Stimulated activated CD4-positive, alpha-beta T cell treated with anti-CD3 and anti-CD28 coated beads, Interleukin-1b, Interleukin-23, amount 100 ng/mL, for 1 hour (primary cell): ENCODE measurements at places on chromosomes 13 and 19.

DNA sequence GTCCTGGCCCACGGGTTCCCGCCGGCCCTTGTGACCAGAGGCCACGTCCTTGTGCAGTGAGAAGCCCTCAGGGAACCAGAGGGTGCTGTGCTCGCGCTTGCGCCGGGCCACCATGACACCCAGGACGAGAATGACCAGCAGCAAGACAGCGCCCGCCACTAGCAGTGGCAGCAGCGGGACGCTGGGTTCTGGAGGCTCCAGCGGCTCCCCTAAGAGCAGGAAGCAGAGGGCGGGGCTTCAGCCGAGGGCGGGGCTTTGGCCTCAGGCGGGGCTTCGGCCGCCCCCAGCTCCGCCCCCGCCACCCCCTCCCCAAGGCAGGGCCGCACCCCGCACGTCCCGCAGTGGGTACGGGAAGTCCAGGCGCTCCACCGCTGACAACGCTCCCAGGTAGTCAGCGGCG is 30.4 kb downstream of the NOTCH3 start:
- DNase-seq, result no peak

- no peak for DNase-seq
Measured at GRCh38 chr13:52025475-52026245, 1.2 kb downstream of the UTP14C start.

GRCh38 chr19:1861599-1862031 is 1.8 kb downstream of the KLF16 start:
- DNase-seq, result no peak

GRCh38 chr13:98105929-98106336 is 37.0 kb upstream of the FARP1 start:
- no peak for DNase-seq

DNA sequence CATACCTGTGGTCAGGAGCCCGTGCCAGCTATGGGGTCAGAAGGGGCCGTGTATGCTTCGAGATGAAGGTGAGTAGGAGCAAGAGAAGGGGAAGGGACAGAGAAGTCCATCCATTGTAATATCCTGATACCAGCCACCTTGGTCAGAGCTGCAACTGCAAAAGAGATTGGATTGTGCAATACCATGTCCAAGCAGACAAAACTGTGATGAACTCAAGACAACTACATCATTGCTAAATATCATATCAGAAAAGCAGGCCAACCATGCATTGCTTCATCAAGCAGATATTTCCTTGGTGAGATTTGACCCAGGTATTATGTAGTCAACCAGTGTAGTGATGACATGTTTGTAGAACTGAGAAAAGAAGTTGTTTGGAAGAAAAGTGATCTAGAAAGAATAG is 12.1 kb downstream of the HNRNPUL1 start:
- no peak for DNase-seq

DNA sequence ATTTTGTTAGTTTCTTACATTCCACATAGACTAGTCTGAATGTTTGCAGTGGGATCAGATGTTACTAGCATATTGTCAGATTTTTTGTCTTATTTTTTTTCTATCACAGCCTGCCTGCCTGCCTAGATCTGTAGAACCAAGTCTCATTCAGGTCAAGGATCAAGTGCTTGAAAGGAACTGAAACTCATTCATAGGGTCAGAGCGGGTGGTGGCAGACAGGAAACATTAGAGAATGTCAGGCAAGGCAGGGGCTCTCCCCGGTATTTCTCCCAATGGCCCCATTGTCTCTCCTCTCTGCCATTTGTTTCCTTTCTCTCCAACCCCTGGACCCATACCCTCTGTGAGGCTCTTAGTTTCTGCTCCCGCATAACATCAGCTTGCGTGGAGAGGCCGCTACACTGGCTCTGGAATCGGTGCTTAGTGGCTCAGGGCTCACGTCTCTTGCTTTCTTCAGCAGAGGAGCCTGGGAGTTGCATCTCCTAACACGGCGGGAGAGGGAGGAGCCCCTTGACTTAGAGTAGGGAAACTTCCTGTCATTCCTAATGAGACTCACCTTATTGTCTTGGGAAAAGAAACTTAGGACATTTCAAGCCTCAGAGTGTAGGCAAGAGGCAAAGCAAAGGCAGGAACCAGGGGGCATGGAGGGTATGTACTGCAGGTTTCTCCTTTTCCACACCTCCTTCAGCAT is 35.6 kb upstream of the SPATA13 start:
- no peak for DNase-seq
